ENCODE measurements at places on chromosomes 6 and 20. TPM values are rescaled to one million over a fixed set of nuclear protein-coding genes. Genes with fewer than 3 reads are reported as not detected.

The APMAP gene
- 113 TPM for polyA plus RNA-seq

The VIP gene
- 0.66 TPM for polyA plus RNA-seq

The ARMC12 gene
- polyA plus RNA-seq: 1.1 TPM

The BPIFB3 gene
- not detected for polyA plus RNA-seq

The ZNF165 gene
- polyA plus RNA-seq: 4.5 TPM

The SEL1L2 gene
- not detected for polyA plus RNA-seq

The CDH4 gene
- polyA plus RNA-seq: 7.6 TPM
